Hippocampal formation (tissue), 2 donors: ENCODE measurements at places on chromosomes 7 and 10.

DNA sequence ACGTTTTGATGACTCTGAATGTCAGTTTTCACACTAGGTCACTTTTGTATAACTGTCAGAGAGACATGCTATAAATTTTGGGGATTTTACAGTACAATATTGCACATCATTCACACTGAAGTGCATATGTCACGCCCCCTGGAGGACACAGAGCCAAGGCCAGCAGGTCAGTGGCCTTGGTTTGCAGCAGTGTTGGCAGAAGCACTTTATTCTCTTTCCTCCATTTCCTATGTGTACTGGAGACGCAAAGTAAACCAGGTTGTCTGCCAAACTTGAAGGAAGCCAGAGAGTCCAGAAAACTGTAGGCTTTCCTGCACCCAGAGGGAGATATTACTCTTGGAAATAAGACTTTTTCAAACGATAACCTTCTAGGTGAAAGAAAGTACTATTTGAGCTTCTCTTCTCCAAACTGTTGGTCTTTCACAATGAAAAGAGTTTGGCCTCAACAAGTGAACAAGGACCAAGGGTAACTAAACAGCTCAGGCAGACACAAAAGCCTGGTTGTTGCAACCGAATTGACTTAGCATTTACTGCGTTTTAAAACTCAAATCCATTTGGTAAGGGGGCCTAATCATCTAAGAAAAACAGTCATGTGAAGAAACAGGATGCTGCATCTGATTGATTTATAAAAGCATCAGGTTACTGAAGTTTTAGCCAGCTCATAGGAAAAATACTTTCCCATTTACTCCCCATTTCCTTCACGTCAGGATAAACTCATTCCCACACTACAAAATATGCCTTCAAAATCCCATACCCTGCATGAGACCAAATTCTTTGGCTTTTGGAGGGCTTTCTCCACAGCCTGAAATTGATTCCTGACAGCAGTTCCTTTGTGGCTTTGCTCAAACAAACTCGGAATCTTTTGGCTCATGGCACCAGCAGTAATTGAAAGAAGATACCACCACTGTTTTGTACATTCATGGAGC is 83.0 kb upstream of the SEC61G start:
- no peak for DNase-seq

DNA sequence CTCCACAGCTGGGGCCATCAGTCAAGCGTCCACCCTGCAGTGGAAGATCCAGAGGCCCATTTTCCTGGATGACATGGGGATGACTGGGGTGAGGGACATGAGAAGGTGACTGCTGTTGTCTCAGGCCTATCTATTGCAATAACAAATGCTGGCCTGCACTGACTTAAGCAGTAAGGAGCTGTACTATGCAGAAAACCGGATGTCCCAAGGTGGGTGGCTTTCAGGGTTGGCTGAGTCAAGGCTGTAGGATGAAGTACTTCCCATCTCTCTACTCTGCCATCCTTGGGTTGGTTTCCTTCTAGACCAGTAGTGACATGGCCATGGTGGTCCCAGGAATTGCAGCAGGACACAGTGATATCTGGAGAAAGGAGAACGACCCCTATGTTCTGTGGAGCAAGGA is 48.1 kb downstream of the NEURL1 start:
- DNase-seq: no peak

DNA sequence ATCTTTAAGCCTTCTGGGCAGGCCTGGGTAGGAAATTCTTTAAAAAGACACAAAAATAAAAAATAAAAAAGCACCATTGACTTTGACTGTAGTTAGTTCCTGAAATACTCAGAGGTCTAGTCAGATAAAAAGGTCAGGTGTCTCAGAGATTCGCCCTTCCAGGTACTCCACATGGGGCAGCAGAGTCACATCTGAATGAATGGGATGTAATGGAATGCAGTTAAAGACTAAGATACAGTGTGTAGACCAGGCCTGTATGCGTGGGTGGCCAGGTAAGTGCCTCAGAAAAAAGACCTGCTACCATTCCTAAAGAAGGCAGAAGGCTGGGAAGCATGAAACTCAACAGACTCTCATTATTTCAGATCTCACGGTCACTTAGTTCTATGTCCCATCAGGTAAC is 68.6 kb upstream of the SEM1 start:
- no peak for DNase-seq

DNA sequence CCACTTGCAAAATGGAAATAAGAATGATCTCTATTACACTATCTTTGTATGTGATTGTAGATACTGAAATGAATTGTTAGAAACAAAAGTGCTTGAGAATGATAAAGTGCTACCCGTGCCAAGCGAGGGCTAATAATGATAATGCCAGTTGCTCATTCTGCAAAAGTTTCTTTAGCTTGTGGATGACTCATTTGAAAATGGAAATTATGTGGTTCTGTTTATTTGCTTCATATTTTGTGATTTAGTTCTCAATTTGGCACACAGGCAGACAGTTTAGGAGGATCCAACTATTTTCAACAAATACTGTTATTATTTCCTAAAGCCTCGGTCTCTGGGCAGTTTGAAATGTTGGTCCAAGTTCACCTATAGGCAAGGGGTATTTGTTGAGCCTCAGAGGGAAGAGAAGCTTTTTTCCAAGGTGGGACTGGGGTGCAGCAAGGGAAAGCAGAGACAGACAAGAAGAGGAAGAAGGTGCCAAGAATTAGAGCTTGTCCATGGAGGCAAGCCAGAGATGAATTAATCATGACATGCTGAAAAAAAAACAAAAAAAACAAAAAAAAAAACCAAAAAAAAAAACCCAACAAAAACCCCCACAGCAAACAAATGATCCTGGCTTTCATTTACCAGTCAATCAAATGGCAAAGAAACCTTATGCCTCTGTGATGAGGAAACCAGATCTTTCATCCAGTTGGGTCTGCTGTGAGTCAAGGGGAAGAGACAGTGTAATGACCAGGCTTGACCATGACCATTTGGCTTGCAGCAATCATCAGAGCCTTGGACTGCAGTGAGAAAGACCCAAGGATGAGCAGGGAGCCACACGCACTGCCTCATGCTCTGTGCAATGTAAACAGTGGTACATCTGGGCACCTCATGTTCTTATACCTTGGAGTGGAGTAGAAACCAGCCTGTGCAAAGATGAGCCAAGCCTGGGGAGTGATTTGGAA is 285.0 kb upstream of the HABP2 start:
- DNase-seq: no peak

DNA sequence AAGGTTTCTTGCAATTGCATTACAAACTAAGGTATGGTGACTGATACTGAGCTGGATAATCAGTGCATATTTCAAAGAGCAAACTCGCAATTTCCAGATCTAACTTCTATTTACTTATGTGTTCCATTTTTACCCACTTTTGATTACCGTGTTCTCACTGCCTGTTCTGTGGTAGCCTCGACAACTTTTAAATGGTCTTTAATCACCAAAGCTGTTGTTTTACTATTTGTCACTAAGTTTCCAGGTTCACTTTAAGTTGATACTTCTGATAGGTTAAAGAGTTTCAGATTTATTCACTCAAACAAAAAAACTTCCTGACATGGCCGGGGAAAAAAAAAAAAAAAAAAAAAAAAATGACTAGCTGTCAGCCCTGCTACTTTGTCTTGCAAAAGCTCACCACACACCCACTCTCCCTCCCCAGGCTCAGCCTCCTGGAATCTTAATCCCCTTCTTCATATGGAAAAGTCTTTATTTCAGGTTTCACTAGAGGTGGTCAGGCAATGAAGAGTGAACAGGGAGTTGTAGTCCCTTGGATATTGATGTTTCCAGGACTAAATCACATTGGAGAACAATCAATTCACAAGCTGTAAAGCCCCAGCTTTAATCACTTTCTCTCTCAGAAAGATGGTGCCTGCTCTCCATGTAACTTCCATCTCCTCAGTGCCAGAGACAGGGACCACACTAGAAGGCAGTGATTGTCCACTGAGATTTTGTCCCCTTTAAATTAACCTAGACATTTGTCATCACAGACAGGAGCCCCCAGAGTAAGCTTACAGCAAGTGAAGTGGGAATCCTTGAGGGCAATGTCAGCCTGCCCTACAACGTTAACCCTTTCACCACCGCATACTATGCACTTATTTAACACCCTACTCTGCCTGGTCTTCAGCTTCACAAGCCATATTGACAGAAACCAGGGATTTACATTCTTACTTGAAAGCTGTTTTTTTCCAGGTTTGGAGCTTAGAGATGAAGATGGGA is 749.1 kb upstream of the SORCS1 start:
- no peak for DNase-seq

DNA sequence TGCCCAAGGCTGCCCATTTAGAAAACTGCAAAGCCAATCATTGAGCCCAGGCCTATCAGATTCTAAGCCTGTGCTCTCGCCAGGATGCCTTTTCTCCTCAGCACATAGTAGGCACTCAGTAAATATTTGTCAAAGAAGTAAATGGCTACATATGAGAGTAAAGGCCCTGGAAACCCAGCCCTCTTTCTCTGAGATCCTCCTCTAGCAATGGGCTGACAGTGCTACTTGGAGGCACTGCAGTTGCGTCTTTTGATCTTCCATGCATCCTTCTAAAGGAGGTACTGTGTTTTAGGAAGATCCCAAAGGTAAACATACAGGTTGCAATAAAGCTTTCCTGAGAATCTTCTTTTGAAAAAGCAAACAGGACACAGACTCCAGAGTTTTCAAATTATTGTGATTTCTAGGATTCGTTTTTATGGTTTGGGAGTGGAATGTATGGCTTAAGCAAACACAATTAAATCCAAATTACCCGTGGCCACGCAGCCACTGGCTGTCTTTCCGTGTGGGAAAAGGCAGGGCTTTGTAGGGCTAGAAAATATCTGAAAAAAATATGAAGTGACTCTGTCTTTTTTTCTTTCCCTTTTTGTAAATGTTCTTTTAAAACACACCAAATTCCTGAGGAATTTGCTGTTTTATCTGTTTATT is 151.3 kb upstream of the BMPER start:
- no peak for DNase-seq

GRCh38 chr10:91975438-91975837 is 51.9 kb downstream of the BTAF1 start:
- no peak for DNase-seq

GRCh38 chr7:98211221-98211675 is at the start of gene BHLHA15:
Gene BHLHA15 (plus strand): TSS chr7:98211439. CDS start chr7:98212310, 871 bp downstream.
- no peak for DNase-seq

GRCh38 chr7:98278936-98279335 is 2.5 kb upstream of the BRI3 start:
- DNase-seq: no peak

DNA sequence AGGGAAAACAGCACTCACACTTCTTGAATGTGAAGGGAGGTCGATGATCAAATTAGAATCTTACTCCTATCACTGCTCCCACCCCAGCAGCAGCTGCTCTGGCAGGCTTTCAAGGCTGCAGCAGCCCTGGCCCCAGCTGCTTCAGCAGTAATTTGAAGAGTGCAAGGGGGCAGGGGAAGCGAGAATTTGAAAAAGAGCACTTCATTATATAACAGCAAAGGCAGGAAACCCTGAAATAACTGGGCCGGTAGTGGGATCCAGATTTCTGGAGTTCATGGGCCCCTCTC is 44.9 kb downstream of the MYPN start:
- DNase-seq: peak; percentile 2

GRCh38 chr7:38178695-38179344 is 775 bp downstream of the STARD3NL start:
- no peak for DNase-seq

- DNase-seq: peak; percentile 87
Observed at GRCh38 chr10:110497438-110498086, at the start of gene DUSP5. Gene DUSP5 (plus strand): TSS chr10:110497907. CDS start chr10:110498122, 215 bp downstream.

DNA sequence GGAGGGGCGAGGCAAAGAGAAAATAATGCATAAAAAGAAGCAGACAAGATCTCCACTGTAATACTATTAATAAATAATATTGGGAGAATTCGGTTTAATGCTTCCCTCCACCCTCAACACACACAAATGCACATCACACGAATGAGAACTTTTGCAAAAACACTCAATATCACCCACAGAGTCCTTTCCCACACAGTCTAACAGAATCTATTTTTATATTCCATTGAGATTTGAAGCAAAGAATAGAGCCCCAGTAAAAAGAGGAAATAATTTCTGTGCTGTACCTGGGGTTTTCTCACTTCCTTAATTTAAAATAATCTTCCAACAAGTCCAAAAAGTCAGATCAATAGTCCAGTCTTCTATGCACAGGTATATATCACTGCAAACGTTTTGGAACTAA is 17.0 kb downstream of the PIK3AP1 start:
- no peak for DNase-seq

GRCh38 chr7:156585926-156586325 is 54.6 kb upstream of the RNF32 start:
- no peak for DNase-seq
